Tibial nerve (tissue), 4 donors: ENCODE measurements at places on chromosomes 2 and 18. TPM values are rescaled to one million over a fixed set of nuclear protein-coding genes. Genes with fewer than 3 reads are reported as not detected.

CYRIA gene
- 5.7 TPM for total RNA-seq

GRCh38 chr2:26552641-26553374, 74.9 kb upstream of the OTOF start:
- no peak for DNase-seq

GRCh38 chr2:120470041-120470965, 124.4 kb downstream of the INHBB start:
- DNase-seq: peak; percentile 72

DNA sequence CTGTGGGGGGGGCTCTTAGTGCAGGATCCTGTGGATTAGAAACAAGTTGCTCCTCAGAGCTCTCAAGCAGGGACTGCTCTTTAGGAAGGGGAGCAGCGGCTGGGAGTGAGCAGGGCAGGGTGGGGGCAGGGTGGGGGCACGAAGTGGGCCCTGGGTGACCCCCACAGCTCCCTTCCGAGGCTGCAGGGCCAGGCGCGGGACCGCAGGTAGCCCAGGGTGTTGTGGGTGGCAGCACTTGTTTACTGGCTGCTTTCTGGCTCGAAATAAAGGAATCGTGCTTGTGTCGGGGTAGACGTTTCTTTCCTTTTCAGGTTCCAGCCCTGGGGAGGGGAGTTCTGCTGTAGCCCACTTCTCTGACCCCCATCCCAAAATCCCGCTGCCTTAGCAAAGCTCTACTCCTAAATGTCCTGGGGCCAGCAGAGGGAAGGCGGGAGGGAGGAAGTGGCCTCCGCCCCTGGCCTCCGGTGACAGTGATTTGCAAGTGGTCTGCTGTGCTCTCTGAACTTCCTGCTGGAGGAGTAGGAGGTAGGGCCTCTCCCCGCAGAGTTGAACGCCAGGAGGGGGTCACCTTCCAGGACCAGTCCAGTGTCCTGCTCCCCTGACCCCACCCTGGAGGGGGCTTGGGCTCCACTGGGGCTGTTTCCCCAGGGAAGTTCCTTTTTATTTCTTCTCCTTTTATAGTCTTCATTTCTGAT, 8.3 kb downstream of the NEU4 start:
- DNase-seq: no peak

VAPA gene
- total RNA-seq: 226 TPM

NOTO gene
- total RNA-seq: not detected

DNA sequence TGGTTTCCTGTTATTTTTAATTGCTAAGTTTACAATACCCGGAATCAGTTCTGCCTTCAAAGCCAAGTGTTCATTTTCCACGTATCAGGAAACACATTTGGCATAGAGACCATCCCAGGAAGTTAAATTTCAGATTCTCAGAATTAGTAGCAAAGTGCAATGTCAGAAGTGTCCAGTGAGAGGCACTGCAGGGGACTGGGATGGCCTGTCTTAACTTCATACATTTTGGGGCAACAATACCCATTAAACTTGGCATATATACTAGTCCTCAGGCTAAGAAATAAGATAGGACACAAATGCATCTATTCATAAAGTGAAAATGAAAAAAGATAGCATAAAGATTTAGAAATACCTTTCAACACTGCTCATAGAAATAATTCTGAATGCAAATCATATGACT, 1.5 kb upstream of the IL1RL2 start:
- no peak for DNase-seq

GDF7 gene
- total RNA-seq: 20.0 TPM

GRCh38 chr2:15389895-15390294, 171.2 kb downstream of the NBAS start:
- no peak for DNase-seq

ALK gene
- 0.42 TPM for total RNA-seq

- DNase-seq: no peak
Observed at GRCh38 chr18:905307-905947, 756 bp downstream of the ADCYAP1 start.

DNA sequence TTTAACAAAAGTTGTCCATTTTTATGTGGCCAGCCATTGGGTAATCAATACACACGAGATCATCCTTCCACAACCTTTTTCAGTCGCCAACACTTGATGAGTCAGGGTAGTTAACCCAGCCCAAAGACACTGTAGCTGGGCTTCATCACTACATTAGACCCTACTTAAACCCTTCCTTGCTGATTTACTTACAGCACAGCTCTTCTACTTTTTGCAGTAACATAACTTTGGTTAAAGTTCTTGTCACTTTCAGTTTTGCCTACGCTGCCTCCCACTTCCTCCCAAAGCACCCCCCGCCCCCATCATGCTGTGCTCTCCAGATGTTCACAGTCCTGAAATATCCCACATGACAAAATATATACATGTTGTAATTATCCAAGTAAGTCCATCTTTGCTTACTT, 103.6 kb downstream of the CDK15 start:
- DNase-seq: no peak

DNA sequence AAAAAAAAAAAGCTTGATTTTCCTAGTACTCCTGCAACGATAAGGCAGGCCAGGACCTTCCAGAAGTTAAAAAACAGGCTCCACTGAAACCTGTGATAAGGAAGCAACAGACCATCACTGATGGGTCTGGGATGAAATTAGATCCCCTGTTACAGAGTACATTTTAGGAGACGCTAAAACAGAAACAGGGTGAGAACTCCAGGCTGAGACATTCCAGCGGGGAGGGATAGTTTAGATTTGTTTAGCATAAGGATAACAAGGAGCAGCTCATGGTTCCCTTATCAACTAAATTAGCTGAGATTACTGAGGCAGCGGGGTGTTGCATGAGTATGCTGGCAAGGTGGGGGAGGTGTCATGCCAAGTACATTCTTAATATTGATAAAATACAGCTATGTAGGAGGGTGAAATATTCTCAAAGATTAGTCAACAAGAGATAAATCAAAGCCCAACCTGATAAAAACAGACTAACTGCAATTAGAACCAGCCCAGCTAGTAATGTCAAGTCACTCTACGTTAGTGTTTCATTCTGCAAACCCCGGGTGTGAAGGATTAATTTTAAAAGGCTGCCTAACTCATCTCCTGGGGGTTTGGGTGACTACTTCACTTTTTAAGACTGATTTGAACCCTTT, 75.0 kb upstream of the BZW1 start:
- no peak for DNase-seq

- no peak for DNase-seq
Observed at GRCh38 chr2:199316851-199317250, 140.9 kb downstream of the SATB2 start.

DNA sequence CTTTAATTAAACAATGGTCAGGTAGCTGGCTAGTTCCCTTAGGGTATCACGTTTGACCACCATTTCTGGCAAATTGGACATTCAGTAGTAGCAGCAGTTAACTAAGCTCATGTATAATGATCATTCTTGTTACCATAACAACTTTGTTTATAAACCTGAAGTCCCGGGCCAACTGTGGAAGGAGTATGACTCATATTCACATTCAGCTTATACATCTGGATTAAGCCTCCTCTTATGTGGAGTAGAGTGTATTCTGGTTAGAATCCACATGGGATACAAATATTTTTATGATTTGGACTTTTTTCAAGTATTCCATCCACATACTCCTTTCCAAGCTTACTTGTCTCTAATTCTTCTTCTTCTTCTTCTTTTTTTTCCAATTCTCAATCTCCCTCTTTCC, 70.3 kb upstream of the ZSWIM2 start:
- no peak for DNase-seq

- DNase-seq: no peak
Observed at GRCh38 chr18:62556397-62556796, 33.6 kb downstream of the ZCCHC2 start.

DNA sequence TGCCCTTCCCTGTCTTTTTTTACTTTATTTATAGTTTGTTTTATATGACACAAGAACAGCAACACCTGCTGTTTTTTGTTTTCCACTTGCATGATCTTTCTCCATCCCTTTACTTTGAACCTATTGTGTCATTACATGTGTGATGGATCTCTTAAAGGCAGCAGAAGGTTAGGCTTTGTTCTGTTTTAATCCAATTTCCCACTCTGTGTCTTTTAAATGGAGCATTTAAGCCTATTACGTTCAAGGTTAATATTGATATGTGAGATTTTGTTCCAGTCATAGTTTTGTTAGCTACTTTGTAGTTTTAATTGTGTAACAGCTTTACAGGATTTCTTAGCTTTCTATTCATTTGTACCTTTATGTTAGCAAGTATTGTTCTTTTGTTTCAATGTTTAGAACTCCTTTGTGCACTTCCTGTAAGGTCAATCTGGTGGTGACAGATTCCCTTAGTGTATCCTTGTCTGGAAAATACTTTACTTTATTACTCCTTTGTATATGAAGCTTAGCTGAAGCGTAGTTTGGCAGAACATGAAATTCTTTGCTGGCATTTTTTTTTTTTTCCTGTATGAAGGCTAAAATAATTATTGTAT, 1443.0 kb upstream of the LRRTM1 start:
- DNase-seq: no peak

- DNase-seq: no peak
Observed at GRCh38 chr2:29767606-29768335, 153.6 kb downstream of the ALK start.

TMEM182 gene
- 2.1 TPM for total RNA-seq

- no peak for DNase-seq
Observed at GRCh38 chr18:48390641-48391040, 18.5 kb downstream of the ZBTB7C start.
